ENCODE measurements at places on chromosomes 3 and 15. TPM values are rescaled to one million over a fixed set of nuclear protein-coding genes. Genes with fewer than 3 reads are reported as not detected.

Gene NANOGP8
- not detected for total RNA-seq

Gene LRRC2
- total RNA-seq, result 0.31 TPM

Gene SQOR
- 6.7 TPM for total RNA-seq

Gene SCG3
- total RNA-seq, result 13.0 TPM

Gene TMEM207
- total RNA-seq, result not detected

Gene FOXB1
- 0.60 TPM for total RNA-seq

Gene CP
- 7.4 TPM for total RNA-seq

Gene ABHD5
- 13.2 TPM for total RNA-seq

Gene GHSR
- total RNA-seq, result not detected

Gene TUSC7
- total RNA-seq, result not detected

Gene ABHD10
- total RNA-seq, result 40.2 TPM

Gene GPR27
- 7.4 TPM for total RNA-seq

Gene MYRIP
- 0.53 TPM for total RNA-seq

Gene RHCG
- total RNA-seq, result 22.4 TPM

Gene SERPINI2
- total RNA-seq, result 0.70 TPM

Gene ANKRD34C
- not detected for total RNA-seq

All from type B pancreatic cell (in vitro differentiated cells).